KG1 (cell line): ENCODE measurements at places on chromosomes 6 and 20.

DNA sequence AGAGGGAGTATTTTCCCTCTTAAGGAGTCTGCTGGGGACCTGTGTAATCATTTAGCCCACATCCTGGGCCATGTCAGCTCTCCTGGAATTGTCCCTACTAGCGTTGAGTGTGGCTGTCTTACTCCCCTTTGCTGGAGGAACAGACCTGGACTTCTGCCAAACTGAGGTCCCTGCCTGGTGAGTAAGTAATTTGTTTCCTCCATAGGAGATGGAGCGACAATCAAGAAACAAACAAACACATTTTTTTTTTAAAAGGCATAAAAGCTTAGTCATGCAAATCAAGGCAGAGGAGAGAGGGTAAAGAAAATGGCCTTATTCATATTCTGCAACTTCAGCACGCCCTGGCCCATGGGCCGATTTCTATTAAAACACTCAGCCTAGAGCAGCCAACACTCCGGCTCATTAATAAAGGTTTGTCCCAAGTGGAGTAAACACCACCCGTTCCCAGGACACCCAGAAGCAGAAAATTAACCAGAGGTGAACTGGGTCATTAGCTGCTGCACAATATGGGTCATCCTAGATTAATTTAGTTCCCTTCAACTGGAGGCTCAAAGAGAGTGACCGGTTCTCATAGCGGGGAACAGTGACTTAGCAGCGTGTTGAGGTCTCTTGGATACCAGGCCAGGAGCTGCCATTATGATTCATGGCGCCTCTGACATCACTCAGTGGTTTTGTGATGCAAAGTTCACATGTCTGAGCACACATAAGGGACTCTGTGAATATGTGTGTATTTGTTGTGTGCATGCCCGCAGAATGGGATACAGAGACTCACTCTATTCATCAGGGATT is 165.0 kb upstream of the SULF2 start:
- DNase-seq = no peak

DNA sequence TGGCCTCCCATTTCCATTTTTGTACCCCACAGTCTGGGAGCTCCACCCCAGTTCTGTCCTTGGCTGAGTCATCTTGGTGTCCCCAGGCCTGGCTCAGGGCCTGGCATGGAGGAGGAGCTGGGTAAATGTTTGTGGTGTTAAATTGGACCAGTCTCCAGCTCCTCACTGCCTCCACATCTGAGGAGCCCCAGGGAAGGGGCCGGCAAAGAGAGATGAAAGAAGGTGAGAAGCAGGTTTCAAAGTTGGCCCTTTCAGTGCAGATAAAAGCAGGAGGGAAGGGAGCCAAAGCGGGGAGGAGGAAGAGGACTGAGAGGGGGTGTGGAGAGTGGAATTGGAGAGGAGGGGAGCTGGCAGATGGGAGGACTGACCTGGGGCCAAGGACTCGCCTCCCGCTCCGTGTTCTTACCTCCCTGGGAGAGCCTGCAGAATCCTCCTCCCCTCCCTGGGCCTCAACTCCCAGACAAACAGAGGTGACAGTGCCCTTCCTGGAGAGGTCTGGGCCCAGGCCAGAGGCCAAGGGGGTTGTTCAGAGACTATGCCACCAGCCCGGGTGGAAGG is 89.0 kb downstream of the CD40 start:
- no peak for DNase-seq

DNA sequence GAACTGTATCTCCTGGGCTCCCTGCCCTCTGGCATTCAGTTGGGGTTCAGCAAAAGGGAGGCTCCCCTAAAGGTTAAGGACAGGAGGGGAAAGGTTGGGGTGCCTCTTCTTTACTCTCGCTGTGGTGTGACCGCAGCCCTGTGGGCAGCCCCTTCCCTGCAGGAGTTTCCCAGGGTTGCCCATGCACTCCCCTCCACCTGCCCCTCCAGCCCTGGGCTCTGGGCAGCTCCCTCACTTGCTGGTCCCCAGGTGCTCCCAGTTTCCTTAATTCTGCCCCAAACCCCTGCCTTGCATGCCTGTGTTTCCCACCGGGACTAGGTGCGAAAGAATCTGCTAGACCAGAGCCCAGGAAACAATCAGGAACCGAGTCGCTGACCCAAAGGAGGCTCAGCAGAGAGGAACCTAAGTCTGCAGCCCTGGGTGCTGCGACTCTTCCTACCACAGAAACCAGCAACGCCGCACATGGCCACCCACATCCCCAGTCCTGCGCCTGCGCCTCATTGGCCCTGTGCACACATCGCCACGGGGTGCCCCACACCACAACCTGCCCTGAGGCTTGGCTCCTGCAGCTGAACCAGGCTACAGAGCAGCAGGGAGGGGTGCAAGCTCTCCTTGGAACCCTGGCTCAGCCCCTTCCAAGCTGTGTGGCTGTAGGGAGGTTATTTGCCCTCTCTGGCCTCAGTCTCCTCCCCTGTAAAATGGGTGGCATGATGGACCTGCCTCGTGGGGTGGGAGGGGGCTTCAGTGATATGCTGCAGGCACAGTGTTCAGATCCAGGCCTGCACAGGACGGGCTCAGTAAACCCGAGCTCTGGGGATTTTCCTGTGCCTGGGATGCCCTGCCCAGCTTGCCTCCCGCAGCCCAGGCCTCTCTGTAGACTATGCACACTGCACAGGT is 487.6 kb downstream of the PREX1 start:
- no peak for DNase-seq

DNA sequence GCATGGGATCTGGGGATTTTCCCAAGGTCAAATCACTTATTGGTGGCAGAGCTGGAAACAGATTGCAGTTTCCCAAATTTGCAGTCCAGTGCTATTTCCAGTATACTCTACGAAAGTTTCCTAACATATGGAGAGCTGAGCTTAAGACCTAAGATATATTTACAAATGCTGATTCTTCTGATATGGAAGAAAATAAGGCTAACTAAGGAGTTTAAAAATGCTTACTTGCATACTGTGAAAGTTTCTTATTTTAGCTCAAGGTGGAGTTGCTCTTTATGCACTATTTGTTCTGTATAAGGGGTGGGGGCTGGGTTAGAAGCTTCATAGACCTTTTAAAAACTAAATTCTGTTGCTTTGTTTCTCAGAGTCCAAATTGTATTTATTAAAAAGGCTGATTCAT is 7.5 kb downstream of the CD109 start:
- no peak for DNase-seq

DNA sequence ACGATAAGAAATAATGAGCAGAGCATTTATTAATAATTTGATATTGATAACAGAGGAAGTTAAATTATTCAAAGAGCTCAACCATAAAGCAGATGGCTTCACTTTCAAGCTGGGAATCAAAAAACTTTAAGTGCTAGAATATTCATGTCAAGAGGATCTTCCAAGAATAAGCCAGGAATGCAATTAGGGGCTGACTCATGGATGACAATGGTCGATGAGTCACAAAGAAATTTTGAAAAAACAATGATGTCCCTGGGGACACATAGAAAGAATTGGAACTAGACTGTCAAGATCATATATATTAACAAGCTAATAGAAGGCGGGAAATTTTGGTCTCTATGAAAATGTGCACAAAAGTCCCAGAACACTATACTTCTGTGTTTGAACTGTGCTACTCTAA is 304.1 kb downstream of the LAMA2 start:
- DNase-seq = no peak

DNA sequence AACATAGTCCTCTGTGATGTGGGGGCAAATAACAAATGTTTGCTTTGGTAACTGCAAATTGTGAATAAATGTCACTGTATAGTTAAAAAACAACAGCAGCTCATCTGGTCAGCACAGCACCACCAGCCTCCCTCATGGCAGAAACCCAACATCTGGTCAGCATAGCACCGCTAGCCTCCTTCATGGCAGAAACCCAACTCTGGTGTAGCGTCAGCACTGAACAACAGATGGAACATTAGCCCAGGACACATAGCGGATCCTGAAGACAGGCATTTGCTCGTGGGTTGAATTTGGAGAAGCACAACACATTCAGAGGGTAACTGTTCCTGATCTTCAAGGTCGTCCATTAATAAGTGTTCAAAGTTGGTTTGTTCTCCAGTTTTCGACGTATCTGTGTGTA is 265.9 kb downstream of the DLL1 start:
- DNase-seq = no peak

GRCh38 chr6:169324086-169324485 is 70.4 kb upstream of the THBS2 start:
- DNase-seq = no peak

DNA sequence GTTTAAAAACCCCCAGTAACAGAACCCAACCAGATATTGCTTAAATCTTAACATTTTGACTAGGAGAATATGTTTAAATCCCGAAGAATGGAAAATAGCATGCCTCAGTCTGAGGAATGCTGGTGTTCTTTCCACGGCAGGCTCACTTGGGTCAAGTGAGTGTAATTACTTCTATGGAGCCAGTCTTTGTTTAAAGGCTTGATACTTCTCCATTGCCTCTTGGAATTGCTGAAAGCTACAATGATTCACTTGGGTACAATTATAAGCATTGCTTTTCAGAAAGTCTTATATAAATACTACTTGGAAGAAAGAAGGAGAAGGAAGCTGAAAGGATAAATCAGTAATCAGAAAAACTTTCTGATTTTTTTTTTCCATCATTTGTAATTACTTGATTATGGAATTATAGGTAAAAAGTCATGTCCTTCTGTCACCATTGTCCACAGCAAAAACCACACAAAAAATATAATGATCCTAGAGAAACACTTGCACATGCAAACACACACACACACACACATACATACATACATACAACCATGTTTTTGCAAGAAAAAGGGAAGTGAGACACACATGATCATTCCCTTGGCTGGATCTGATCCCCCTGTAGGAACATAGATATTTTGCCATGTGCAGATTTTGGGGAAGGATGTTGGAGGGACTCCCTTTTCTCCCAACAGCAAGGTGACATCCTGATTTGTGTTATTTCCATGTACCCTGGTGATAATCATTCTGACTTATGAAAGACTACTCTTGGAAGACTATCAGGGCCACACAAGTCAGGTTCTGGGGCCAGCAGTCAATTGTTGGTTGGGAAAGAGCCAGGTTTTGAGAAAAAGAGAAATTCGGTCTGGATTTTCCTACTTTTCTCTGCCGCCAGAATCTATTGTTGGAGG is 396.0 kb upstream of the BTBD3 start:
- DNase-seq = no peak

DNA sequence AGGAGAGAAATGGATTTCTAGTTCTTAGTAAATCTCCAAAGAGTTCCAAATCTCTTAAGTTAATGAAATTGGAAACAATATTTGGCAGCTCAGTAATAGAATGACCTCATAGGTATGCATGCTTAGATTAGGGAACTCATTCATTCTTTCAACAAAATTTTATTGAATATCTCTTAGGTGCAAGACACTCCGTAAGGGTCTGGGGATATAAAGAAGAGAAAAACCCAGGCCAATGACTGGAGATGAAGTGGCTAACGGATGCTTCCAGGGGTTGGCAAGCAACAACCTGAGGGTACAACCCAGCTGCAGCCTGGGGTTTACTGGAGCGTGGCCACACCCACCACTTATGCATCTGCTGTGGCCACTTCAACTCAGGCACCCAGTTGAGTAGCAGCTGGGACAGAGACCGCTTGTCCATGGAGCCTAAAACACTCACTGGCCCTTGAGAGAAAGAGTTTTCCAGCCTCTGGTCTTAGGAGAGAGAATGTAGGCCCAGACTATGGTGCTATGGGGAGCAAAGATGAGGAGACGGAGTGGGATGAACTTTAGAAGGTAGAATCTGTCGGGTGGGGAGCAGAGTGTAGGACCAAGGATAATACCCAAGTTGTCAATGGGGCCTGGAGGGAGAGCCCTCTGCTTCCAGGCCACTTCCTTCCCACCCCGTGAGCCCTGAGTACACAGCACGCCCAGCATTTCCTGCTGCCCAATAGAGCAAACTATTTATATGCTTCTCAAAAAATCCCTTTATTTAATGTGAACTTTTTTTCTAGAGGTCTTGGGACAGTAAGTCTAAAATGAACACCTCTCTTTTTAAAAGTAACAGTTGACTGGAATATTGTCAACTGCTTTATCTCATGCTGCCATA is 46.8 kb upstream of the PXDC1 start:
- DNase-seq = no peak

DNA sequence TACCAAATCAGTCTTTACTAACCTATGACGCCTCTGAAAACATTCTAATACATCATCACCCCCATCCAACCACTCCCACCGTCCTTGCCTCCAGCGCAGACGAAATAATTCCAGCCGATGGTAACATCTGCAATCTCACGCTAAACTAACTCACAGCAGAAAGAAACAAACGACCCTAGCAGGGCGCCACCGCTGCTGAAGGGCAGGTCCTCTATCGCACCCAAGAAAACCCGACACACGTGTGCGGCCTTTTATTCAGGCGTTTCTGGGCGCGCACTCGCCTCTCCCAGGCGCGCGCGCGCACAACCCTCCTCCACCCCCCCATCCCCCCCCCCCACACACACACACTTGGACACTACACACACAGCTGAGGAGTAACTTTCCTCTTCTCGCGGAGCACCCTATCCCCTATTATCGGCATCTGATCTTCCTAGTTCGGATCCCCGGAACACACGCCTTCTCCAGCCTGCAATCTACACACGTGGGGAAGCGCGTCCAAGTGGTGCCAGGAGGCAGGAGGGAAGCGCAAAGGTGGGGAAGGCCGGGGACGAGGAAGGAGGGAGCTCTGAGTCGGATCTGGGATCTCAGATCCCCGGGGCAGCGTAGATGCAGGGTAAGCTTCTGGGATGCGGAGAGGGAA is 1.4 kb downstream of the GFOD1 start:
- DNase-seq = no peak

DNA sequence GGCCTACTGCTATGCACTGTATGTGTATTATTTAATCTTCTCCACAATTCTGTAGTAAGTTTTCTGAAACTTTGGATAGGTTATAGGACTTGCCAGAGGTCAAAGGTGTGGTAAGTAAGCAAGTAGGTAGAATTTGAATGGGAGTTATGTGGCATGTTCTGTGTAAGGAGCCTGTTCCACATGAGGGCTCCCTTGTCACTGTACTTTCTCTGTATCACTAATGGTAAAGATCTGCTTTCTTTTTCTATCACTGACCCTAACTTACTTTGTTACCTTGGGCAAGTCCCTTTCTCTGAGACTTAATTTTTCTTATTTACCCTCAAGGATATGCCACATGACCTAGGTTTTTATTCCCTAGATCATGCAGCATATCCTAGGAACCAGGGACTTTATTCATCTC is 50.3 kb downstream of the EIF2S2 start:
- DNase-seq = no peak

- no peak for DNase-seq
Measured at GRCh38 chr6:52417675-52418111, 2.4 kb upstream of the EFHC1 start.

- DNase-seq = no peak
Measured at GRCh38 chr6:13005994-13006393, 289.4 kb downstream of the PHACTR1 start.

DNA sequence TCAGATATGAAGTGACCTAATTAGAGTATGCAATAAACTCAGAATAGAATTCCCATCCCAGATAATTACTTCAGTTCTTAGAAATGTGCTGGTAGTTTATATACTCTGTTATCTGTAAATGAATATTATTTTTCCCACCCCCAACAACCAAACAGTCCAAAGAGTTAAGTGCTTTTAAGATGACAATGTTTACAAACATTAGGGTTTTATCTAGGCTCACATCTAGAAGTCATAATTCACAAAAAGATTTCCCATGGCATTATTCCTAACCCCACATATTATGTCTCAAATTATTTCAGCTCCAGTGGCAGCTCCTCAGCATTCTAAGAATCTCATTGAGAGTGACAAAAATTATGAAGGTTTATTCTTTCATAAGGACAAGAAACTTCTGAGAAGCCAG is 120.9 kb downstream of the TASP1 start:
- DNase-seq = no peak
